ENCODE measurements at places on chromosomes 5 and 9. TPM values are rescaled to one million over a fixed set of nuclear protein-coding genes. Genes with fewer than 3 reads are reported as not detected.

Gene DAPK1
- total RNA-seq, result 1.9 TPM

Gene HSPB3
- not detected for total RNA-seq

Gene CD180
- not detected for total RNA-seq

Gene TRIP13
- total RNA-seq, result 58.3 TPM

Gene LHX2
- total RNA-seq, result not detected

Gene NUDT12
- 12.6 TPM for total RNA-seq

Gene ADRA1B
- 0.11 TPM for total RNA-seq

Gene TNIP1
- total RNA-seq, result 133 TPM

Gene ADGRV1
- total RNA-seq, result 0.04 TPM

Gene GRM6
- not detected for total RNA-seq

Gene FAM169A
- total RNA-seq, result 22.9 TPM

Gene SHISAL2B
- not detected for total RNA-seq

Gene SPATA31A3
- total RNA-seq, result not detected

Gene ZBTB26
- total RNA-seq, result 2.2 TPM

Gene PCDHA9
- not detected for total RNA-seq

Gene FAM151B
- total RNA-seq, result 1.3 TPM

Gene RXRA
- 24.1 TPM for total RNA-seq

Gene TMCO6
- 9.8 TPM for total RNA-seq

Gene PCDHA4
- total RNA-seq, result not detected

Gene BARHL1
- total RNA-seq, result not detected

Gene GPRIN1
- 16.9 TPM for total RNA-seq

Gene UNC13B
- 15.1 TPM for total RNA-seq

Gene GFI1B
- total RNA-seq, result not detected

Gene MEIKIN
- total RNA-seq, result not detected

Gene CA9
- 0.27 TPM for total RNA-seq

Gene DMAC1
- 54.1 TPM for total RNA-seq

Gene ESM1
- total RNA-seq, result 18.1 TPM

Gene RRAGA
- total RNA-seq, result 63.8 TPM

Gene BAAT
- total RNA-seq, result 0.04 TPM

Gene HAVCR2
- not detected for total RNA-seq

Gene S1PR3
- total RNA-seq, result 6.5 TPM

Gene SPINK4
- not detected for total RNA-seq

Gene GPR150
- not detected for total RNA-seq

Gene EQTN
- 0.27 TPM for total RNA-seq

Gene OLFML2A
- 3.1 TPM for total RNA-seq

Gene ABO
- total RNA-seq, result not detected

Gene CATSPER3
- total RNA-seq, result 0.10 TPM

Data from foreskin keratinocyte (primary cell).